Stimulated activated CD8-positive, alpha-beta memory T cell treated with anti-CD3 and anti-CD28 coated beads, Interleukin-15, amount 100 ng/mL, for 48 hours (primary cell): ENCODE measurements at places on chromosomes 2 and 18.

- DNase-seq, result no peak
These were observed 40.4 kb downstream of the EN1 start for GRCh38 chr2:118806797-118807667.

GRCh38 chr18:76394780-76395476, 100.1 kb downstream of the ZNF516 start:
- no peak for DNase-seq

- DNase-seq, result no peak
These were observed 8.0 kb upstream of the TMEM177 start for GRCh38 chr2:119671016-119671415.

DNA sequence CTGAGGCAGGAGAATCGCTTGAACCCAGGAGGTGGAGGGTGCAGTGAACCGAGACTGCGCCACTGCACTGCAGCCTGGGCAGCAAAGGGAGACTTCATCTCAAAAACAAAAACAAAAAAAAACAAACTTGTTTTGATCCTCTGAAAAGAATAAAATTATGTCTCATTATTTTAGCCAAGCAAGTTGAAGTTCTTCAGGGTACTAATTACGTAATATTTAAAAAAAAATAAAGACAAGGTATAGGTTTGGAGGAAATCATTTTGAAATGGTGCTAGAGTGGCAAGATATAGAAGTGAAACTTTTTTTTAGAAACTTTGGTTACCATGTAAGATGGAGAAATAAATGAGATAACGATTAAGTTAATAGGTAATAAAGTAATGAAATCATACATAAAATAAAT, 54.4 kb upstream of the TMEM247 start:
- DNase-seq, result no peak
